ENCODE measurements at places on chromosomes 7 and 10.
A peak's percentile ranks its signal among the peaks of the same experiment; 100 is the strongest.

DNA sequence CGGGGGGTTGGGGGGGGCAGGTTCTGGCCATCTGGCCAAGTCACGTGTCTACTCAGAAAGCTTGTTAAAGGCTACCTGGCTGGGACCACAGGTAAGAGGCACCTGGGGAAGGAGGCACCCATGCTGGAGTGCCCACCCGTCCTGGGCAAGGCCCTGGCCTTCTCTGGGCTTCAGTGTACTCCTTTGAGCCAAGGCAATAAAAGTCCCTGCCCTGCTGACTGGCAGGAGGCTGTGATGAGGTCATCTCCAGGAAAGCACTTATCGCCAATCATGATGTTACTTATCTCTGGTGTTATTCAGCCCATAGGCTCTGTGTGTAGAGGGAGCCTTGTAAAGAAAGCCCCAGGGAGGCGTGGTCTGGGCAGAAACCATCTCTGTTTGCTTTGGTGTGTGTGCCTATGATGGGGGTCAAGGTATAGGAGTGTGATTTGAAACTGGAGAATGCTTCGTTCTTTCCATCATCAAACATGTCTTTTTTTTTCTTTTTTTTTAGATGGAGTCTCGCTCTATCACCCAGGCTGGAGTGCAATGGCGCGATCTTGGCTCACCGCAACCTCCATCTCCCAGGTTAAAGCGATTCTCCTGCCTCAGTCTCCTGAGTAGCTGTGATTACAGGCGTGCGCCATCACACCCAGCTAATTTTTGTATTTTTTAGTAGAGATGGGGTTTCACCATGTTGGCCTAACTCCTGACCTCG lies 2.5 kb upstream of the CLDN4 start:
- no peak for DNase-seq

- no peak for DNase-seq
Observed at GRCh38 chr10:43952760-43953159, 304.1 kb upstream of the ZNF32 start.

- DNase-seq, result no peak
Observed at GRCh38 chr10:35959252-35959651, 317.2 kb upstream of the FZD8 start.

GRCh38 chr10:24357344-24358004 lies 148.5 kb downstream of the KIAA1217 start:
- peak; percentile 47 for DNase-seq

- no peak for DNase-seq
Observed at GRCh38 chr7:513521-514166, 6.0 kb downstream of the PDGFA start.

- no peak for DNase-seq
Observed at GRCh38 chr7:96441436-96442084, 119.7 kb upstream of the SLC25A13 start.

GRCh38 chr10:31272841-31273240 lies 46.2 kb upstream of the ZEB1 start:
- DNase-seq, result no peak

GRCh38 chr10:4407783-4408182 lies 418.2 kb upstream of the AKR1E2 start:
- DNase-seq, result no peak

GRCh38 chr10:128150561-128150960 lies 24.3 kb upstream of the MKI67 start:
- no peak for DNase-seq

DNA sequence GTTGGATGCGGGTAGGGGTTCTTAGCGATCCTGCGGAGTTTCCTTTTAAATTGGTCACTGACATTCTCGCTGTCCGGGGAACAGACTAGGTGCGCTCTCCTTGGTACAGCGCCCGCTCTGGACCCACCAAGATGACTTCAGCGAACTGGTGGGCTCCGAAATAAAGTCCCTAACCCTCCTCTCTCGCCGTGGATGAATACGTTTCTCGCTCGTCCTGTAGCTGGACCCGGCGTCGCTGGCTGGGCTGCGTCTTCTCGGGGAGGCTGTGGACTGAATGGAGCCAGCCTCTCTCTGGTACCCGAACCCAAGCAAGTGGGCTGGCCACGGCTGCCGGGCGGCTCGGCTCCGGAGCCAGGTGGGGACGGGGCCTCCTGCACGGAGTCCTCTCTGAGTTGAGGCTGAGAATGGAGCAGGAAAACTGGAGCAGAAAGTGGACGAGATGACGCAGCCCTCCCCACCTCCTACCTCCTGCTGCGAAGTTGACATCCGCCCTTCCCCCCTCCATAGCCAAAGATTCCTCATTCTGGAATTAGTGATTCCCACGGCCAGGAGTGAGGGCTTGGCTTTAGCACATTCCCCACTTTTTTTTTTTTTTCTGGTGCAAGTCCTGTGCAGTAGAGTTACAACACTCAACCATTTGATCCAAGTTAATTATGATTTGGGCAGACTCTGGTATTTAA lies 1.5 kb downstream of the UNC5B start:
- peak; percentile 47 for DNase-seq

GRCh38 chr10:103897241-103897774 lies 20.7 kb downstream of the STN1 start:
- no peak for DNase-seq

GRCh38 chr7:151047976-151048815 lies at the start of gene ASIC3:
Gene ASIC3 (plus strand): TSS chr7:151048531. CDS start chr7:151048886, 355 bp downstream.
- no peak for DNase-seq
